Common myeloid progenitor, CD34-positive (primary cell): ENCODE measurements at places on chromosomes 12 and 14.

- no peak for DNase-seq
Observed at GRCh38 chr14:27067961-27068360, 470.1 kb upstream of the NOVA1 start.

- DNase-seq: no peak
Observed at GRCh38 chr12:19544353-19544752, 105.1 kb downstream of the AEBP2 start.

GRCh38 chr12:127539226-127539858, 727.6 kb upstream of the TMEM132C start:
- DNase-seq: no peak

DNA sequence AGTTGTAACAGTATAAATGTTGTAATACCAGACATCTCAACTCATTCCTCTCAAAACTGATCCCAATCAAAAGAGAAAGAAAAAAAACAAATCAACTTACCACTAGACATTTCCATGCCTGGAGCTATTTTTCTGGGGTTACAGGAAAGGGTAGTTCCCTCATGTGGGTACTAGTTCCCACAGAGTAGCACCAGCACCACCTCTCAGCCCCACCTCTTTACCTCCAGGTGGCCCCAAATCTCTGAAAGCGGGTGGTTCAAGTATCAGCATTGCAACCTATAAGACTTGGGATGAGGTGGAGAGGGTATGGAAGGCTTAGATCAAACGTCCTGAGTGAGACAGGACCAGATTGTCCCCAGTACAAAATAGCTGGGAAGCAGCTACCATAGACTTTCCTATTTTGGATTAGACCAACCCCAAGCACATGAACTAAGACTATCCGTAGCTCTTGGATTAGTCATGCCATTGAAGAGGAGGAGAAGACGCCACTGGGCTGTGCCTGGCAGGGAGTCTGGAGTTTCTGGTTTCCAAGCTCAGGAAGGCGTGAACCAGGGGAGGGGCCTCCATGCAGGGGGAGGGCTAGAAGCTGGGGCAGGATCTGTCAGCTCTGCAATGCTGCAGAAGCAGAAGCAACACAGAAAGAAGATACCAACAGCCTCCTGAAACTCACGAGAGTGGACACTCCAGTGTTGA, at the start of gene SLC39A2:
Gene SLC39A2, plus strand, starts transcription at position 620 of the 693 bp plus-strand sequence. CDS start 154 bp downstream, outside the sequence.
- no peak for DNase-seq

GRCh38 chr12:117699575-117699974, 269.2 kb downstream of the KSR2 start:
- DNase-seq: no peak

DNA sequence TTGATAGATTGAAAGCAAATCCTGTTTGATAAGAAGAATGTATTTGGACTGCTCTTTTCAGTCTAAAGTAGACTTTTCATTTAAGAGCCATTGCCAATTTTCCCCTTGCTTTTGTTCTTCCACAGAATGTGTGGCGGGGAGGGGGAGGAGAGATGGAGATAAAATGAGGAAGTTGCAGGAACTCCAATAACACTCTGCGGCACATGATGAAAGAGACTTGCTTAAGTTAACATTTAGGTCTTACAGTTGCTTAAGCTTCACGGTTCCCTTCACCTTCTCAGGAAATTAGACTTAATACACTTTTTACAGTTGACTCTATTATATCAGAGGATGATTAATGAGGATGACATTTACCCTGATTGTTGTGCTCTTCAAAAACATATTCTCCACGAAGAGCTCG, 537.3 kb downstream of the TMTC2 start:
- peak; percentile 36 for DNase-seq

DNA sequence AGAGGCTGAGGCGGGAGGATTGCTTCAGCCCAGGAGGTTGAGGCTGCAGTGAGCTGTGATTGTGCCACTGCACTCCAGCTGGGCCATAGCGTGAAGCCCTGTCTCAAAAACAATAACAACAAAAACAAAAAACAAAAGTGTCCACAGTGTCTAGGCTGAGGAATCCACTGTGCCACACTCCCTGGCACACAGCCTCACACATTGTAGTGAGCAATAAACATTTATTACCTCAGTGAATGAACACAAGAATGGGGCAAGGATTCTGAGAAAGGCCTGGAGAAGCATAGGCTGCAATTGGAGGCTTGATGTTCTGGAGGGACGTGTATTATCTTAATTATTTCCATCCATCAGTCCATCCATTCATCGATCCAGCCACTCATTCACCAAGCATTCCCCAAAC, 17.1 kb upstream of the P2RX7 start:
- DNase-seq: no peak

DNA sequence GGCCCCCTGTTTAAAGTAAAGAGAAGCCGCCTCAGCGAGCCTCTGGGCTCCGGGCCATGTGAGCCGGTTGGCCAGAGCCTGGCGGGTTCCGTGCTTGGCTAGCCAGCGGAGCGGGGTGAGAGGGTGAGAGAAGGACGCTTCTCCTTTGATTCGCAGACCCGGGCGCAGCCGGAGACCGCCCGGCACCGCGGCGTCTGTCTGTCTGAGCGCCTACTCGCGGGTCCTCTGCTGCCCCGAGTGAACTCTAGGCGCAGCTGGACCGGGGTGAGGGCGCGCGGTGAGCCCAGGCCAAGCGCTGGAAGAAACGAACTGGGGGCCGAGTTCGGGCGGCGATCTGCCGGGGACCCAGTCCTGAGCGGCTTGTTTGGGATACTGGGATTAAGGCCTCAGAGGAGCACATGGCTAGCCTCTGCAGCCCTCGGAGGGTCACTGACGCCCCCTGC, 41.4 kb upstream of the TBX5 start:
- no peak for DNase-seq

GRCh38 chr12:121590476-121591143, 9.8 kb upstream of the KDM2B start:
- DNase-seq: peak; percentile 79

DNA sequence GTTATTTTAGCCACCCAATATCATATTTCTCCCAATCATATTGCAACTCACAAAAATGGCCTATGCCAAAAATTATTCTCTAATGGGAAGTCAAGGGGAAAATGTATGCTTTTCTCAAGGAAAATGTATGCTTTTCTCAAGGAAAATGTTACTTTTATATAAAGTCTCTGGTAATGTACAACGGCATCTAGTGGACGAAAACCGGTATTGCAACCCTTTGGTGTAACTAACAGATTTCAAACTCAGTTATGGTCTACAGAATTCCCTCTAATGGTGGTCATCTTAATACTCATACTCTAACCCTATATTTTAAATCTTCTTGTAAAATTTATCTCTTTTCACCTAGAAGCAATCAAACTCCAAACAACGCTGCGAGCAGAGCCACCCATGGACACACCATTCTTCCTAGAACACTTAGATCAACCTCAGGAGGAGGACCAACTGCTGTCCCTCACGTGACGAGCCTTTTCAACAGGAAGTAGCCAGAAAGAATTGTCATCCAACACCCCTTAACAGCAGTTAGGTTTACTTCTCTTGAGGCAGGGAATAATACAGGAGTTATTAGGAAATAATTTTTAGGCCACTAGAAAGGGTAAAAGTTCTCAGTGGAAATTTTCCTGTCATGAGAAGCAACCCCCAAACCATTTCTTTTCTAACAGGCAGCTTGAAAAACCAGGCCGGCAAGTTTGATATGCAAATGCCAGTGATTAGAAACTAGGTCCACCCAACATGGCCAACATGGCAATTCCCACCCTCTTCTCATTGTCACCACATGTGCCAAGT, 20.1 kb downstream of the APOBEC1 start:
- DNase-seq: no peak

- DNase-seq: peak; percentile 18
Observed at GRCh38 chr14:94697773-94698556, 71.9 kb downstream of the GSC start.

- no peak for DNase-seq
Observed at GRCh38 chr14:50657753-50658152, 10.4 kb downstream of the SAV1 start.

DNA sequence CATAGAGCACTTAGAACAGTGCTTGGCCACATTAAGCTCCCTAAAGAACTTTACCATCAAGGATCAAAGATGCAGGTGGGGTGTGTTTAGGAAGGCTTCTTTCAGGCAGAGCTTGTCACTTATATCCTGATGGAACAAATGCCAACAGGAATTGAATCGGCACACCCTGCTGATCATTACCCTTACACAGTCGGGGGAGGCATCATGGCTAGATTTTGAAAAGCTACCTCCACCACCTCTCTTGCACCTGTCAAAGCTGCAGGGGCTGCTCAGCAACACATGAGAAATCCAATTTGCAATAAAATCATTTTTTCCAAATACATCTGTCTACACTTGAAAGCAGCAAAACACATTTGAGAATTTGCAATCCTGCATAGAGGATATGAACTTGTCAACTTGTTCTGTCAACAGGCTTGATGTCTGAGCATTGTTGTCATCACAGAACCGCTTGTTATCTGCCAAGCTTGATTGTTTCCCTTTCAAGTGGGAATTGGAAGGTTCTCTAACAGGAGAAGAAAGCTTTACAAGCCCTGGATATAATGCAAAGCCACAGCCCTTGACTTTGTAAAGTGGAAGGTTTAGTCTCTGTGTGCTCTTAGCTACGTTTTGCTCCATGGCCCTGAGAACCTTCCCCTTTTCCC, 24.6 kb upstream of the TRIM9 start:
- no peak for DNase-seq

DNA sequence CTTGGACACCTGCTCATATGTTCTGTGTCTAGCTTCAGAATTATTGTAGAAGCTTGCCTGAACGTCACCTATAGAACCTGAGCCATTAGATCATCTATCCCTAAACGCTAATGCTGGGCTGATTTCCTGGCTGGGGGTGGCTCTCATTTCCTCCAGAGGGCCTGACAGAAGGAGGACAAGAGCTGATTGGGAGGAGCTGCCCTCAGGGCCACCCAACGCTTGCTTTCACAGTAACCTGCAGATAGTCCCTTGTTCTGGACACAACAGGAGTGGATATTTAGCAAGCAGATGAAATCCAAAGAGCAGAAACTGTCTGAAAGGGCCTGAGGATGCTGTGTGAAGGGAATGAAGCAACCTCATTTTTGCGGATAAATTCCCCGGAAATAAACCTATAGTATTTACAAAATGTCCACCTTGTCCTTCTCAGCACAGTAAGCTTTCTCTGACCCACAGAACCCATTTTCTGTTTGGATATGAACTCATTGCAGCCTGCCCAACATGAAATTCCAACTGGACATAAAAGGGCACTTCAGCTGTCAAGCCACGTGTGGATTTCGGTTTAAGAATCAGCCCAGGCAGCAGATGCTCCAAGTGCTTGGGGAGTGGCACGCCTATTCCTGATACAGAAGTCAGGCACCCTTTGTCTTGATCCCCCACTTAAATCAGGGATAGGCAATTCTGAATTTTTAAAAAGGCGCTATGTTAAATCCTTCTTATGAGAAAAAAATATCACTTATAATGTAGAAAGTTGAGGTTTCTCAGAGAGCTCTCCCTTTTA, 32.8 kb upstream of the TUBA1C start:
- no peak for DNase-seq

GRCh38 chr14:58829594-58829993, 191.8 kb downstream of the DACT1 start:
- DNase-seq: no peak

DNA sequence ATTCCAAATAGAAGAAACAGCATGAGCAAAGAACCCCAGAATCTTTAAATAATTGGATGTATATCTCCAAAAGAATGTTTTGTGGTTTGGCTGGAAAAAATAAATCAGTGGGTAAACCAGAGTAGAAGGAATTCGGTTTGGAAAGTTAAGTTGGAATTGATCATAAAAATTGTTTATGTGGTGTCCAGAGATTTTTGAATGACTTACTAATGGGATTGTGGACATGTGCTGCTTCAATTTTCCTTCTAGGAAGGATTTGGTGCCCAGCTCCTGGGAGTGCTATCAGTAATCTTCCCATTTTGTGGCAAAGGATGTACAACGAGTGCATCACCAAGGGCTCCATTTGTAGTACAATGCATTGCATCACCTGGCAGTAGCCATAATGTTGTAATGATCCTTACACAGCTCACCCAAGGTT, 224.8 kb downstream of the SLC16A7 start:
- DNase-seq: no peak

GRCh38 chr14:68222726-68223125, 403.1 kb downstream of the RAD51B start:
- DNase-seq: no peak

DNA sequence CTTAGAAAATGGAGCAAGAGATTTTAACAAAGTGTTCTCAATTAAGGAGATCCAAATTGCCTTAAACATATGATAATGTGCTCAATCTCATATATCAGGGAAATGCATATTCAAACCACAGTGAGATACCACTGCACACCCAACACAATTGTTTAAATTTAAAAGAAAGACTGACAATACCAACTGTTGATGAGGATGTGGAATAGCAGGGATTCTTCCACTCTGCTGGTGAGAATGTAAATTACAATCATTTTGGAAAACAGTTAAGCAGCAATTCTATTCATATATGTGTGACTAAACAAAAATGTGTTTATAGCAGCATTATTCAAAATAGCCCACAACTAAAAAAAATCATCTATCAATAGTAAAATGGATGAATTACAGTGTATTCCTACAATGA, 144.2 kb downstream of the KICS2 start:
- no peak for DNase-seq

- DNase-seq: no peak
Observed at GRCh38 chr14:63421919-63422318, 103.2 kb upstream of the GPHB5 start.

DNA sequence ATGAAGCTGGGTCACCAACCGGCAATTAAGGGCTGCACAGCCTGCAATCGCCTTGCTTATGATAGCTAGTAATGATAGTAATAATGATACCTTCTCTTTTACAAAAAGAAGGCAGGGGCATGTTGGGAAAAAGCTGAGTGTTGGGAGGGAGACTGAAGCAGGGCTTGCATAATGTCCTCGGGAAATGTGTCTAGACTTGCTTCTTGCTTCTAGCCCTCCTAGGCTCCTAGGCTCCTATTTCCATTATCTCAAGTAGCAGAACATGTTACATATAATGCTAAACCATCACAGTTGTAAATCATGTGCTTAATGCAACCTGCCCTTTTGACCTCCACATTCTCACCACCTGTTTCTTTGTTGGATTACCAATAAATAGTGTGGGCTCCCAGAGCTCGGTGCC, 18.7 kb downstream of the RERGL start:
- DNase-seq: no peak

DNA sequence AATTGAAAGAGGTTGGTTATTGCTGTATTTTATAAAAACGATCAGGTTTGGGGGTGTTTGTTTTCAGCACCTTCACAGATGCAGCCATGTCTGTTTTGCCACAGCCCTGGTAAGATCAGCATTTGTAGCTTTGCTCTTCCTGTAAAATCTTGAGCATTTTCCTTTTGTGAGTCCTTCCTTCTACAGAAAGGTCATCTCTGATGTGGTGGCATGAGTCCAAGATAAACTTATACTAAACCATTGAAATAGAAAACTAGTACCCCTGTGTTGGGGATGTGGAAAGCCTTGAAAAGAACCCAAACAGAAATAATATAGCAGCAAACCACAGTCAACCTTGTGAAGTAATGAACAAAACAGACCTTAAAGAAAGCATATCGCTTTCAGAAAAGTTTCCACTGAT, 85.5 kb downstream of the TGFB3 start:
- DNase-seq: no peak

GRCh38 chr12:113087193-113087592, 30.7 kb downstream of the DTX1 start:
- DNase-seq: peak; percentile 61

GRCh38 chr14:100546051-100546443, 41.2 kb downstream of the BEGAIN start:
- DNase-seq: peak; percentile 27
